ENCODE measurements at places on chromosomes 12 and 14. TPM values are rescaled to one million over a fixed set of nuclear protein-coding genes. Genes with fewer than 3 reads are reported as not detected.

KLHDC1 gene
- 7.7 TPM for total RNA-seq

DNA sequence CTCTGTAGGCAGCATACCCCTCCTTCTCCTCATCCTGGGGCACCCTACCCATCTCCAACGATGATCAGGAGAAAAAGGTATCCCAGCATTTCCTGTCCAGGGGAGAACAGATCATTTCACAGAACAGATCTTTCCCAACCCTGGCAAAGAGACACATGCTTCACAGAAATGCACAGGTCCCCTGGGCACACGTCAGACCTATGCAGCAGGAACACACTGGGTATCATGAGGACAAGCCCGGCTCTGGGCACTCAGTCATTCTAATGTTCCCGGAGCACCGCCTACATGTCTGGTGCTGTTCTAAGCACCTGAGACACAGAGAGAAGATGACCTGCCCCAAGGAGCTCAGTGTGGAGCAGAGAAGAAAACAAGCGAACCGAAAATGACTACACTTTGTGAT, 56.2 kb downstream of the ACTN1 start:
- DNase-seq = no peak

GRCh38 chr14:100694579-100695422, 31.9 kb upstream of the DLK1 start:
- no peak for DNase-seq

STAT2 gene
- 128 TPM for total RNA-seq

CAPZA3 gene
- total RNA-seq = not detected

NID2 gene
- 6.9 TPM for total RNA-seq

GRCh38 chr12:51246254-51246853, 7.7 kb downstream of the DAZAP2 start:
- no peak for DNase-seq

DNA sequence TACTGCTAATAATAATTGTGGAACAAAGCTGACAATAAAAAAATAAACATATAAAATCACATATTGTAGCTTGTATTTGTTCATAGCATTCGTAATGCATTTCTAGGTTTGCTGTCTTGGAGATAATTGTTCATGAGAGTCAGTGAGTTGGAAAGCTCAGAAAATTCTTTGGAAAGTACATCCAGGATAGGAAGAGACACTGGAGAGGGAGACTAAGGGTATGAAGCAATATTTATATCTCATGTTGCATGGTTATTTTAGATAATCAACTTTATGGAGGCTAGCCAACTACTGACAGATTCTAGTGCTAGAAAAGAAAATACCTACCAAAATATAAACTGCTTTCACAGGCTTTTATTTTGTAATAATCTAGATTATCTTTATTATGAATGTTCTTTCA, 1095.2 kb downstream of the FSCB start:
- DNase-seq = no peak

Data from prostate gland (tissue), 2 donors.